ENCODE measurements at places on chromosomes 1 and 21. TPM values are rescaled to one million over a fixed set of nuclear protein-coding genes. Genes with fewer than 3 reads are reported as not detected.

DNA sequence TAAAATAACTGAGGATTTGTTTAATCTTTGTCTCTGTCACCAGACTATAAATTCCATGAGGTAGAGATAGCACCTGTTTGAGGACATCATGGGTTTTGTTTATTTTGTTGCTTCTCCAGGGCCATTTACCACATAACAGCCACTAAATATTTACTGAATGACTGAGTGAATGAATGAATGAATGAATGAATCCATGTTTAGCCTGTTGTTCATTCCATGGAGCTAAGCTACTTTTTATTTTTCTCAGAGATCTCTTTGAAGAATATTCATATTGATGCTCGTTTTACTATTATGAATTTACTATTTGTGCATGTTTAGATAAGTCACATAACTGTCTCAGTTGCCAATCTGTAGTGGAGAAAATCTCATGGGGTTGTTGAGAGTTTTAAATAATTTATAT lies 17.7 kb downstream of the LRRC8B start:
- no peak overlapping the region for H3K4me3 ChIP-seq
- DNase-seq, result no peak
- no peaks in the 10 kb centered on the region for H3K36me3 ChIP-seq
- no peak overlapping the region for H3K27ac ChIP-seq
- H3K4me1 ChIP-seq, result peaks cover 21% of the 10 kb centered on the region

DNA sequence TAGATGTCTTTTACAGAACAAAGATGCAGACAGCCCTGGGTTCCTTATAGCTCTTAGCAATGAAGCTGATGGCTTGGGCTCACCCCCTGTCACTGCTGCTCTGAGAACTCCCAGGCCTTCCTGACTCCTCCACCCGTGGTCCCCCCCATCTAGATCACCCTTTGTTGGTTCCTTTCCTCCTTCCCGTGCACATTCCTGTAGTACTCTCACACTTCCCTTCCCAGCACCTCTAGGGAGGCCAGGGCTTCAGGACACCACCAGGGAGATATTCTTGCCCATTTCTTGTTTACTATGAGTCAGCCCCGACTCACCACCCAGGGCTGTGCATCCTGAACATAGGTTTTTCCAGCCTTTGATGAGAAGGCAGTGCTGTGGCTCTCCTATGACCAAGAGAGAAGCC lies 14.4 kb upstream of the NOS1AP start:
- no peaks in the 10 kb centered on the region for H3K4me1 ChIP-seq
- H3K27me3 ChIP-seq, result no peaks in the 10 kb centered on the region
- DNase-seq, result no peak

GRCh38 chr1:80369780-80370179 lies 1363.2 kb upstream of the ADGRL4 start:
- no peaks in the 10 kb centered on the region for H3K4me1 ChIP-seq
- no peaks in the 10 kb centered on the region for H3K27me3 ChIP-seq
- no peak for DNase-seq
- H3K4me3 ChIP-seq, result no peak overlapping the region
- H3K27ac ChIP-seq, result no peak overlapping the region

DNA sequence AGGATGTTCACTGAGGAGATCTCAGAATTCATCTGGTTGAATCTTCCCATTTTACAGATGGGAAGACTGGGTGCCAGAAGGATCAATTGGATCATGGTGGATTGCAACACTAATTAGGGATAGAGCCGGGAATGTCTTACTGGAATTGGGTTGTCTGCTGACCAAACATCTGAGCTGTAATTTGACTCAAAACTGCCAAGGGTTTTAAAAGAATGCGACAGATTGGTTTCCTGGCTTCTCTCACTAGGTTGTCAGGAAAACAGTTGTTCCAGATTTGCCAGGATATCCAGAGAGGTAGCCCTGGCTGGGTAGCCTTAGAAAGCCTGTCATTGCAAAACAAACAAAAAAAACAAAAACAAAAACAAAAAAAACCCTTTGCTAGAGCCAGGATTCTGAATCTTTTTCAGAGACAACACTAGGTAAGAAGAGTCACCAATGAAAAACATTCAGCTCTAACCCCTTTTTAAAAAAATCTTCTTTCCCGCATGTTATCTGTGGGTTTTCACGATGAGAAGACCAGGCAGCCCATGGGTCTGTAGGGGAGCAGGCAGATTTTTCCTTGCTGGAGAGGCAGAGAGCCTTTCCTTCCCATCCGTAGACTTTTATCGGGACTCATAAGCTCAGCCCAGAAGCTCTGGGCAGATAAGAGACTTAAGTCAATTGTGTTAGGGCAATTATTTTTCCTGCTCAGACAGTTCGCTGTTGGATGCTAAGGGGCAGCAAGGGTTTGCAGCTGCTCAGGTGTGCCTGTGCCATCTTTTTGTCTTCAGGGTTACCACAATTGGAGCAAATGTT lies 418.9 kb downstream of the PRDM2 start:
- H3K4me1 ChIP-seq, result peaks cover 2% of the 10 kb centered on the region
- H3K36me3 ChIP-seq, result no peaks in the 10 kb centered on the region
- H3K27ac ChIP-seq, result no peak overlapping the region
- DNase-seq, result no peak
- no peak overlapping the region for H3K4me3 ChIP-seq

- no peaks in the 10 kb centered on the region for H3K27me3 ChIP-seq
- no peak overlapping the region for H3K4me3 ChIP-seq
- no peaks in the 10 kb centered on the region for H3K4me1 ChIP-seq
- no peak for DNase-seq
These were observed 82.2 kb upstream of the ACTRT2 start for GRCh38 chr1:2939041-2939552.

- no peak for DNase-seq
- no peak overlapping the region for H3K27ac ChIP-seq
- no peaks in the 10 kb centered on the region for H3K36me3 ChIP-seq
- H3K27me3 ChIP-seq, result no peaks in the 10 kb centered on the region
- no peak overlapping the region for H3K4me3 ChIP-seq
- no peaks in the 10 kb centered on the region for H3K4me1 ChIP-seq
These were observed 6.2 kb upstream of the CA6 start for GRCh38 chr1:8939362-8939995.

- H3K27me3 ChIP-seq, result no peaks in the 10 kb centered on the region
- peaks cover 48% of the 10 kb centered on the region for H3K4me1 ChIP-seq
- H3K27ac ChIP-seq, result peak within 1 kb of the TSS; percentile 92
- DNase-seq, result peak; percentile 96
- H3K4me3 ChIP-seq, result peak within 1 kb of the TSS; percentile 95
- peaks cover 17% of the 10 kb centered on the region for H3K36me3 ChIP-seq
These were observed at the start of gene TXNDC12 for GRCh38 chr1:52055066-52055865. Gene TXNDC12 (minus strand): TSS chr1:52055191. CDS start chr1:52055096, 95 bp downstream.

DNA sequence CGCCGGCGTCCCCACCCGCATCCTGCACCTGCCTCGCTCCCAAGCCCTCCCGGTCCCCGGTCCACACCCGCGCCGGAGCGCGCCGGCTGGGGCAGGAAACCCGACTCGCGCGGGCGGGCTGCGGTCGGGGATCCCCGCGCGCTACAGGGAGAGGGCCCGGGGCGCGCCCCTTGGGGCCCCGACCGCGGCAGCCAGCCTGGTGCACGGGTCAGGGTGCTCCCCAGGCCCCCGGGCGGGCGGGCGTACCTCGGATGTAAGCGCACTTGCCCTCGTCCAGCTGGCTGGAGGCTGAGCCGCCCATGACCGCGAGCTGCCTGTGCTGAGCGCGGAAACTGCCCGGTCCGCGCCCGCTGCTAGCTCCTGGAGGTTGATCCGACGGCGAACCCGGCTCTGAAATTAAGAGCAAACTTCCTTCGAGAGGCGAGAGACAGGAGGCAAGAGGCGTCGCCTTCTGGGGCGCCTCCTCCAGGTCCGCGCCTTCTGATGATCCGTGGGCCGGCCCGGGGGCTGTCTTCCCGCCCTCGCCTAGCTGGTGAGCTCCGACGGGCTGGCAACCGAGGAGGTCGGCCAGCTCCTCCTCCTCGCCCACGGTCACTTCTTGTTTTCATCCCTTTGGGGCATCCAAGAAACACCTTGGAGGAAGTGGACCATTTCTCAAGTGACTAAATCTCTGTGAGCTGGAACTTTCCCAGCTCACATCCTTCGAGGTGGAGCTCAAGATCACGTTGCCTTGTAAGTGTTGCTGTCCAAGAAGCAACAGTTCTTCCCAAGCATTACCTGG lies at the start of gene NIBAN1:
NIBAN1 (minus strand) TSS at position 453 of the 781 bp plus-strand sequence; CDS start at position 301, 152 bp downstream.
- H3K4me3 ChIP-seq, result peak within 1 kb of the TSS; percentile 73
- H3K27ac ChIP-seq, result peak within 1 kb of the TSS; percentile 95
- DNase-seq, result peak; percentile 95
- no peaks in the 10 kb centered on the region for H3K36me3 ChIP-seq

DNA sequence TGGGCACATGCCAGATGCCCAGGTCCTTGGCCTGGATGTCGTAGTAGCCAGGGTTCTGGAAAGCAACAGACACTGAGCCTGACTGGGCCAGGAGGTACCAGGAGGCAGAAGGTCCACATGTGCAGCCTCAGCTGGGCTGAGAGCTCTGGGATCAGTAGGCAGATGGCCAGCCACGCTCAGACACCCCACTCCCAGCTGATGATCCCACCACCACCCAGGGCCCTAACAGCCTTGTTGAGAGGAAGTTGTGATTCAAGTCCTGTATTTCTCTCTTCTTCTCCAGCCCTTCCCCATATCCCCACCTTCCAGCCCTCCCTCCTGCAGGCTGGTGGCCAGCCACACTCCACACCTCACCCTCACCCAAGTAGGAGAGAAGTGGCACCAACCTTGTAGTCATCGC lies 4.0 kb downstream of the ITLN2 start:
- no peak for DNase-seq
- no peaks in the 10 kb centered on the region for H3K4me1 ChIP-seq
- no peaks in the 10 kb centered on the region for H3K36me3 ChIP-seq
- H3K27ac ChIP-seq, result no peak overlapping the region

DNA sequence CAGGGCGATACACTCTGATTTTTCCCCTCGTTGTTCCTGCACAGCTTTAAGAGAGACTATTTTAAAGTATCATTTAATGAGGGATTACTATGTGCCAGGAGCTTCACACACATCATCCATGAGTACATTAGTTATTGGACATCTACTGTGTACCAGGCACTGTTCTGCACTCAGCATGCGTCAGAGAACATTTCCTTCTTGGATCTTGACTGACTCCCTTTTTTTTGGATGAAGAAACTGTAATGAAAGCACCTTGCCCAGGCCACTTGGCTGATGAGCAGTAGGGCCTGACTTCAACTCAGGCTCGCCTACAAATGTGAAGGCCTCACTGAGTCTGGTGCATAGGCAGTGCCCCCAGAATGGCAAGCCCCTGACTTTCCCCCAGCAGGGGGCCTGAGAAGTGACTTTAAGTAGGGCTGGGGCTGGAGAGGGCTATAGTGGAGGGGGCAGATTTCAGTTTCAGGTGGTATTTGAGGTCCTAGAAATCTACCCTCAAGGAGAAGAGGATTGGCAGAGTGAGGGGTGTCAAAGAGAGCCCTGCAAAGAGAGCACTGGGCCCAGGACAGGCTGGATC lies 50.0 kb downstream of the PTPRU start:
- peaks cover 14% of the 10 kb centered on the region for H3K4me1 ChIP-seq
- H3K27me3 ChIP-seq, result no peaks in the 10 kb centered on the region
- no peaks in the 10 kb centered on the region for H3K36me3 ChIP-seq
- DNase-seq, result no peak

DNA sequence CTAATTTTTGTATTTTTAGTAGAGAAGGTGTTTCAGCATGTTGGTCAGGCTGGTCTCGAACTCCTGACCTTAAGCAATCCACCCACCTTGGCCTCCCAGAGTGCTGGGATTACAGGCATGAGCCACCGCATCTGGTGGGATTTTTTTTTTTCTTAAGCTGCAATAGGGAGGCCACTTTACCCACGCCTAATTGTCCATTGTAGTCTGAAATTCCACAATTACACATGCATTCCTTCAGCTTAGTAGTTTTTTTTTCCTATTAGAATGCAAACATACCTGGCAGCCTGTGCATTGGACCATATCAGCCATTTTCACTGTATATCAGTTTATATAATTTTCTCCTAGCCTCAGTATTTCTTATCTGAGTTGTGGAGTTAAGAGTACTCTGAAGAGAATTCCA lies 186.8 kb downstream of the LMX1A start:
- H3K4me3 ChIP-seq, result no peak overlapping the region
- H3K27me3 ChIP-seq, result no peaks in the 10 kb centered on the region
- H3K4me1 ChIP-seq, result no peaks in the 10 kb centered on the region
- no peaks in the 10 kb centered on the region for H3K36me3 ChIP-seq

DNA sequence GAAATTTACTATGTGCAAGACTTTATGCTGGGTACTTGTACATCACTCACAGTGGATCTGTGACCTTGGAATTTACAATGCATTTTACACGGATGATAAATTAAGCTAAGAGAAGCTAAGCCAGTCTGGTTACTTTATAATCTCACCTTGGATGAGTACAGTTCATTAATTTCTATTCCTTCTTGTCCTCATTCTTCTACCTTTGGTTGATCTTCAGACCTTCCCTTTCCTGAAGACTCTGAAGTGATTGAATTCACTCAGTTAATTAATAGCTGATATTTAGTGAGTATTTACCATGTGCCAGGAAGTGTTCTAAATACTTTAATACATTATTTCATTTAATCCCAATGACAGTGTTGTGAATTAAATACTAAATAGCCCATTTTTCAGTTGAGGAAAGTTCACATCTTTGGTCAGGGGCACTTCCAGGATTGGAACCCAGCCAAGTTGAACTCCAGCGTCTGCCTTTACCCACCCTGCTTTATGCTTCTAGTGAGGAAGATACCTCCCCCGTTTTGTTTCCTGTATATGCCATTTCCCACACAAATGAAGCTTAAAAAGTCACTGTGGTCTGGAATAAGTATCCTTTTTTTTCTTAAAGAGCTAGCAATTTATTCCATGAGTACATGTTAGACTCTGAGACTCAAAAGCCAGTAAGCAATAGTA lies 146.6 kb downstream of the TLR5 start:
- peaks cover 8% of the 10 kb centered on the region for H3K36me3 ChIP-seq
- no peak overlapping the region for H3K4me3 ChIP-seq
- peaks cover 13% of the 10 kb centered on the region for H3K4me1 ChIP-seq
- H3K27me3 ChIP-seq, result no peaks in the 10 kb centered on the region
- DNase-seq, result no peak
- H3K27ac ChIP-seq, result no peak overlapping the region

EVA1C gene
- total RNA-seq, result 49.8 TPM

CELA2A gene
- total RNA-seq, result not detected

CFAP126 gene
- total RNA-seq, result not detected

Data from esophagus muscularis mucosa (tissue), 4 donors.